Cerebellar nuclear complex (tissue), 1 donor: ENCODE measurements at places on chromosomes 6 and 20.

- DNase-seq, result no peak
These were observed 4.9 kb upstream of the FAM83C start for GRCh38 chr20:35297155-35297554.

GRCh38 chr6:69729870-69730449 lies 66.8 kb downstream of the LMBRD1 start:
- peak; percentile 18 for DNase-seq

GRCh38 chr20:22684763-22685443 lies 100.5 kb upstream of the FOXA2 start:
- DNase-seq, result no peak

- no peak for DNase-seq
These were observed 6.4 kb upstream of the EXOC2 start for GRCh38 chr6:699319-699718.

- no peak for DNase-seq
These were observed 80.7 kb downstream of the HIVEP1 start for GRCh38 chr6:12092762-12093161.

- DNase-seq, result no peak
These were observed 38.1 kb downstream of the B4GALT5 start for GRCh38 chr20:49675368-49676151.

DNA sequence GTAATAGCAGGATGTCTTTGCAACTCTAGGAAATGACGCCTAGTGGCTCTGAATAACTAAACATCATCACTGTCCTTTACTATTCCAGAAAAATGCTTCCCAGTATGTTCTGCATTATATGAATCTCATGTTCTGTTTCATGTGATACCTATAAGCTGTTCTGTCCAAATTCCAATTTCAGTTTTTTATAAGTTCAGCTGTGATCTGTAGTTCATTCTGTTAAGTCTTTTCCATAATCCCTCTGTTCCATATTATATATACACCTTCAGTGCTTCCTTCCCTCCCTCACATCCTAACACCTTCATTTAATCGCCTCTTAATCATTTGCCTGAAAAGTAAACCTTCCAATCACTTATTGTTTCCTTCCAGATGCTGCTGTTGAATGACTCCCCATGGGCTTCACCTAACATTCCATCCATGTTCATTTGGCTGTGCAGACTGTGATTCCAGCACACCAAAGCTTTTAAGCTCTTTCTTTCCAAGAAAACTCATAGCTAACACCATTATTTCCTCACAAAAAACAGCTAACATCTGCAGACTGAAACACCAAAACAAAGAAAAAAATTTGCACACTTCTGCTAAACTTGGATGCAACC lies 18.6 kb downstream of the HMGCLL1 start:
- no peak for DNase-seq

GRCh38 chr6:130282234-130282995 lies 59.7 kb upstream of the SAMD3 start:
- no peak for DNase-seq

DNA sequence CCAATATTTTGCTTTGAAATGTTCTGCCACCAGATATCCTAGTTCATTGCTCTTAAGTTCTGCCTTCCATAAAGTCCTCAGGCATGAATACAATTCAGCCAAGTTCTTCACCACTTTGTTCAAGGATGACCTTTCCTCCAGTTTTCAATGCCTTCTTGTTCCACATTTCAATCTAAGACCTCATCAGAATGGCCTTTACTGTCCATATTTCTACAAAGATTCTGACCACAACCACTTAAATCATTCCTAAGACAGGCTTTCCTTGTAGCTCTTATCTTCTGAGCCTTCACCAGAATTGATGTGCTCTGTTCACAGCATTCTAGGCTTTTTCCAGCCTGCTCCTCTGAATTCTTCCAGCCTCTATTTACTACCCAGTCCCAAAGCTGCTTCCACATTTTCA lies 319.0 kb downstream of the HACE1 start:
- no peak for DNase-seq

DNA sequence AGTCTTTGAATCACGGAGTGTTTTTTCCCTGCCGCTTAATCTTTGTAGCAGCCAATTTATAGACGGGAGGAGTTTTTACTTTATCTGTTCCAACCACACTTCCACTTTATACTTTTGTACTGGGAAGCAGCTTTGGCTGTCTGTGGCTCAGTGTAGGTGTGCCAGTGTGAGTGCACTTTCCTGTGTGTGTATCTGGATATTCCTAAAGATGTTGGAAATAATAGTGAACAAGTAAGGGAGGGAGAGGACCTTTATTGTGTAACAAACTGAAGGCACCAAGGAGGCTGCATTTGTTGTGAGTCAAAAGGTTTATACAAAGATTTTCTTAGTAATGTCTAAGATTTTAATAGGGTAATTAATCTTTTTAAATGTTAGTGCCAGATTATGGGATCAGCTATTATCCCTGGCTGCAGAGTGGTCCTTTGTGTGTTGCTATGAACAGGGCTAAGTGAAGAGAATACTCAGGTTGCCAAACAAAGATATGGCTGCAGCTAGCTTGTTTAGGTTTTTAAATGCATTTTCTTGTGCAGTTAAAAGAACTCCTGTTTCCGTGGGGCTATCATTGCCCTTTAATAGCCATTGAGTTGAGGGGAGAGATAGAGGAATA lies 226.3 kb downstream of the RNF144B start:
- no peak for DNase-seq

GRCh38 chr20:15242773-15243172 lies 905.4 kb upstream of the FLRT3 start:
- no peak for DNase-seq

- DNase-seq, result no peak
These were observed 84.8 kb upstream of the HDAC2 start for GRCh38 chr6:114055763-114056162.

DNA sequence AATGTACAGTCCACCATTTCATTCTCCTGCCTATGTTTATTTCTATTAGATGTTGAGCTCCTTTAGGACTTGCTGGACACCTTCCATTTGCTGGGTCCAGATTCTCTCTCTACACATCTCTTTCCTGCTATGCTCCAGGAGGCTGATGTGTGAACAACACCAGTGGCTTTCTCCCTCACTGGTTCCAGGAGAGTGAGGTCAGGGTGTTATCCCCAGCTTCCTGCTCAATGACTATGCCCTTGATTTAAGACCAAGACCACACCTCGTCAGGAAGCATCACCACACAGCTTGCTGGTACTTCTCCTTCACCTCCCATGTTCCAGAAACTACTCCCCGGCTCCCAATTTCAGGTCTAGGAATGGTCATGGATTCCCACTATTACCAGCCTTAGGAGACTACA lies 31.3 kb upstream of the E2F3 start:
- DNase-seq, result no peak

DNA sequence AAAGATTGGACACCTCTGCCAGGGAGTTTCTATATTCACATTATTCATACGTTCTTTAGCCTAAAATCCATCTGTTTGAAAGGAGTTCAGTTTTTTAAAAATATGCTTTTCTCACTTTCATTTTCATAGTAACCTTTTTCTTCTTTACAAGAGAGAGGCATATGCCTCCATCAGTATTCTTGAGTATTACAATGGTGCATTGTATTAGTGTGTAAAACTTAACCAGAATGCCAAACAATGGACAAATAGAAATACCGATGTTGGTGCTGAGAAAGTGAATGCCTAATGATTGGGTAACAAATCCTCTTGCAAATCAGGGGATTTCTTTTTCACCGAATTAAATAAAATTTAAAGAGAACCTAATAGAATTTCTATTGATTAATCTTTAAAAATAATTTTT lies 163.2 kb upstream of the LAMA2 start:
- DNase-seq, result no peak

GRCh38 chr6:38305995-38306681 lies 333.6 kb downstream of the BTBD9 start:
- no peak for DNase-seq

DNA sequence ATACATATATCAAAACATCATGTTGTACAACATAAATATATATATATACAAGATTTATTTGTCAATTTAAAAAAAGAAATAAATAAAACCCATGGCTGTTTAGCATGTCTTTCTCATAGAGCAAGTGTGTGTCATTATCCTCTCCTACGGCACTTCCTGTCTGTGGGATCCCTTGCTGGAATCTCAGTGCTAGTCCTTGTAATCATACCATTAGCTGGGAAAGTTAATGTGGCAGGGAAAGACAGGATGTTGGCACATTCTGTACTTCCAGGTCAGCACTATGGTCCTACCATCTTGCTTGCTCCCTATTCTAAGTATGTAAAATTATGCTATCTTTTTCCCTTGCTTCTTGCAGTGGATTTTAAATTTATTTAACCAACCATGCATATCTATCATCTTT lies 9.5 kb upstream of the SLC17A3 start:
- DNase-seq, result no peak

GRCh38 chr6:146787876-146788508 lies 189.2 kb downstream of the ADGB start:
- DNase-seq, result no peak

- no peak for DNase-seq
These were observed 5.0 kb downstream of the FAM209B start for GRCh38 chr20:56537997-56538396.

- no peak for DNase-seq
These were observed 67.5 kb upstream of the PBOV1 start for GRCh38 chr6:138285800-138286199.

DNA sequence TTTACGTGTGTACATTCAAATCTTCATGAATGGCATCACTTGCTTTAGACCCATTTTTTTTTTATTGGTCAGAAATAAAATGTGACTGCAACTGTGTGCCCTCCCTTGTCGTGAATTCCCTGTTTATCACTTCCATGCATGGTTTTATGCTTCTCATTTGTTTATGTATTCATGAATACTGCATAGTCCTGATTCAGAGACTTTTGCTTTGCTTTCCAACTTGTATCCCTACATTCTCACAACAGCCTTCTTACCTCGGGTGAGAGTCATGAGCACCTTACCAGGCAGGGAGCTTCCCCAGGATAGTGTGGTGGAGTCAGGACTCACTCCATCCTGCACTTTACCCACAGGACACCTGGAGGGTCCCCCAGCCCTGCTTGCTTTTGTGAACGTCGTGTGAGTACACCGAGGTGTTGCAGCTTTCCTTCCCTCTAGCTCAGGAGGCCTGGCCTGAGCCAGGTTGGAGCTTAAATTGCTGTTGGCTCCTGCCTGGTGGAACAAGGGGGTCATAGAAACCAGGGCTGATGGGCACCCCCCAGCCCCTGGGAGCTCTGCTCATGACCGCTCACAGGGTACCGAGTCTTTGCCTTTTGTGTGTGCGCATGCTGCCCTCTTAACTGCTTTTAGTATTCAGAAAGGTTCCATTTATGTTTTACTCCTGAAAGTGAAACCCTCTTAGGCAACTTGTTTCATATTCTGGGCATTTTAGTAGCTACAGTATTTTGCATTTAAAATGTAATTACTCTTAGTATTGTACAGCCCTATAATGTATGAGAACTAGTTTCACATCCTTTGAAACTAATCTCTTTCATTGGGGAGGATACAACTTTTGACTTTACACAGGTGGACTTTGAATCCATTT lies 66.0 kb downstream of the CDS2 start:
- DNase-seq, result no peak

- peak; percentile 49 for DNase-seq
These were observed 28.0 kb upstream of the PHACTR3 start for GRCh38 chr20:59576216-59576953.
